ENCODE measurements at places on chromosomes 1 and 21.

DNA sequence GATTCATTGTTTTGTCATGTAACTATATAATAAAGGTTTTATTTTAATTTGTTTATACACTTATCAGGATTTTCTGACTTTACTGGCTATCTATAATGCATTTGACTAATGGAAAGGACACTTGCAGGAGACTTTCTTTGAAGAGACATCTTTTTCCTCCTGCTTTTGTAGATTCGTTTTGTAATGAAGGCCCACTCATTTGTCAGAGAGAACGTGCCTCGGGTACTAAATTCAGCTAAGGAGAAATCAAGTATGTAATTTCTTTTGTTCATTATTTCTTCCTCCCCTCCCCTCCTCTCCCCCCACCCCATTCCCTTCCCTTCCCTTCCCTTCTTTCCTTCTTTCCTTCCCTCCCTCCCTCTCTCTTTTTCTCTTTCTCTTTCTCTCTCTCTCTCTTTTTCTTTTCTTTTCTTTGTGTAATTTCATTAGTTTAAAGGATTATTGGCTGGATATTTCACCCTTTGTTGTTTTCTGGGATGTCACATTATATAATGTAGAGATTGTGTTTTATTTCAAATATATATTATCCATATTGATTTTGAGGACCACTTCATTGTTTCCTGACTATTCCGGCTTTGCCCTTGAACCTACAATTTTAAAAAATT is 23.7 kb upstream of the AXDND1 start:
- no peak for DNase-seq

DNA sequence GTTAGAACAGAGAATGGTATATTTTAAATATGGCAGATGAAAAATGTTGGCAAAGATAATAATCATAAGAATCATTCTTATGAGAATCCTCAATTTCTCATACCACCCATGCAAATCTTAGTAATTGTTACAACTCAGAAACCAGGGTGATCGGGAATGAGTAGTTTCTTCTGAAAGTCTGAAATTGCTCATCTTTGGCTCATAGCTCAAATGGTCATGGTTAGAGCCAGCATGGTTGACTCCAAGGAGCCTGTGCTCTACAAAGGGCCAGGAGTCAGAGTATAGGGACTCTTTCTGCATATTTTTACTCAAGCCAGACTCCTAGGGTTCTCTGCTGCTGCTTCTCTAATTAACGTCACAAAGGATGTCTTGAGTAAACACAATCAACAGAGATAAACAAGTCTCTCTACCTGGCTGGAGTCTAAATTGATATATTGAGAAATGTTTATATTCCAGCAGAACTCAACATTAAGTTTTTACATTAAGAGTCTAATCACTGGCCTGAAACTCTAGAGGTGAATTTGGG is 1.9 kb upstream of the ETV3 start:
- DNase-seq: no peak

- peak; percentile 27 for DNase-seq
Measured at GRCh38 chr1:28370239-28371009, 884 bp downstream of the PHACTR4 start.

GRCh38 chr21:44858291-44858690 is 15.2 kb downstream of the PTTG1IP start:
- no peak for DNase-seq

GRCh38 chr21:46295996-46296752 is 10.0 kb downstream of the YBEY start:
- DNase-seq: peak; percentile 81

DNA sequence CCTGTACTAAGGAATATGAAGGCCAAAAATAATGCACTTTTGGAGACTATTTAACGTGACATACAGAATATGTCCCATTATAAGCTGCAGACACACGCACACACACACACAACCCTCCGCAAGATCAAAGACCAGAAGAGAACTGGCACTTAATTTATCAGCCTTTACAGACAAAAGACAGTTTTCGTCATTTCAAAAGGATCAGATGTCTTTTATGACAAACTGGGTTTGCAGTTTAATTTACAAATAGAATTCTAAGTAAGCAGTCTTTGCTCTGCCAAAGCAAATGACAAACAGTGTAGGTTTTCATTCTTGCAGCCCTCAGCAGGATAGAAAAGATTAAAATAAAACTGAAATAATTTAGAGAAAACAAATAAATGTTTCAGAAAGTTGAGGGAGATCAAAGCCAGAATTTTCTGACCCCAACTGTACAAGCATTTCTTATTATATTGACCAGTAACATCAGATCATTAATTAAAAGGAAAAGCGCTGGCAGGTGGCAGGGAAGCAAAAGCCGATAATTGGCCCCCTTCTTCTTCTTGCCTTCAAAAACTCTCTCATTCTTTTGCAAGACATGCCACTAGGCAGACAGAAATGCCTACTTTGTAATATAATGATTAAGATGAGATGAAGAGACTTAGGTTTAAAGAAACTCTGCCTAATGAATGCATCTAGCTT is 169.0 kb downstream of the DENND1B start:
- no peak for DNase-seq

DNA sequence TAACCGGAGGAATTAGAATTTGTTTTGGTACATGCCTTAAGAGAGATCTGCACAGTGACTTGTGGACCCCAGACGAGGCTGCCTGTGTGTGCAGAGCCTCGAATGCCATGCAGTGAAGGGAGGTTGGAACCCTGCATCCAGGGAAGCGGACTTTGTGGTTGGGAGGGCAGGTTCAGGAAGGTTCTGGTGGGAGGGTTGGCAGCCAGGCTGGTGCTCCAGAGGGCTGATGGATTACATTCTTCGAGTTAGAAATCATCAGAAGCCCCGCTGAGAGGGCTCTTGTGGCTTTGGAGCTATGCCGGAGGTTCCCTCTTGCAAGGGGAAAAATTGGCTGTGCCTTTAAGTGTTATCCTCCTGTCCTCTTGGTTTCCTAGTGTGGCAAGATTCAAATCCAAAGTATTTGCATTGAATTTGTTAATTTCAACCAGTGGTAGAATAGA is 21.1 kb downstream of the ROR1 start:
- DNase-seq: no peak

Data from activated CD4-positive, alpha-beta memory T cell treated with anti-CD3 and anti-CD28 coated beads, Interleukin-2, amount 10 ng/mL, durations not matched to agents 7 days and 5 days (primary cell).